ENCODE measurements at places on chromosomes 7 and 10.
A peak's percentile ranks its signal among the peaks of the same experiment; 100 is the strongest.

DNA sequence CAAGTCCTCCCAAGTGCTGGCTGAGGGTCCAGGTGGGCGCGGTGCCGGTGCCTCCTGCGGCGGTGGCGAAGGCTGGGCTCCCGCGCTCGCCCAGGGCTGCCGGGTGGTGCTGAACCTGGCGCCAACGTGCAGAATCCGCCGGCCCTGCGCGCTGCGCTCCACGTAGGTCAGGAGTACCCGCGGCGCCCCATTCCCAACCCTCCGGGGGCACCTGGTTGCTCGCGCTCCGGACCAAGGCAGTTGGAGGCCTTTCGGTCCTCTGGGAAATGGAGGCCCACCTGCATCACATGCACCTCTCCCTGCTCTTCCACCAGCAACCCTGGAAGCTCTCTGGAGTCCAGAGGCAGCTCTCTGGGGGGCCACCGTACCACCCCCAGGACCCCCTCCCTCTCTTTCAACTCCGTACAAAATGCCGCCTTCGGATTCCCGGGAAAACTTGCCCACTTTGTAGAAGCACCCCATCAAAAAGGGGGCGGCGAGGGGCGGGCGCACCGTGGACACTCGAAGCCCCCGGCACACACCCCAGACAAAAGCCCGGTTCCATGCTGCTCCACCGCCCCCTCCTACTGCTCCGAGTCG lies 745 bp downstream of the SLC16A9 start:
- no peak for DNase-seq

GRCh38 chr7:98465022-98465421 lies 64.1 kb upstream of the BAIAP2L1 start:
- no peak for DNase-seq

DNA sequence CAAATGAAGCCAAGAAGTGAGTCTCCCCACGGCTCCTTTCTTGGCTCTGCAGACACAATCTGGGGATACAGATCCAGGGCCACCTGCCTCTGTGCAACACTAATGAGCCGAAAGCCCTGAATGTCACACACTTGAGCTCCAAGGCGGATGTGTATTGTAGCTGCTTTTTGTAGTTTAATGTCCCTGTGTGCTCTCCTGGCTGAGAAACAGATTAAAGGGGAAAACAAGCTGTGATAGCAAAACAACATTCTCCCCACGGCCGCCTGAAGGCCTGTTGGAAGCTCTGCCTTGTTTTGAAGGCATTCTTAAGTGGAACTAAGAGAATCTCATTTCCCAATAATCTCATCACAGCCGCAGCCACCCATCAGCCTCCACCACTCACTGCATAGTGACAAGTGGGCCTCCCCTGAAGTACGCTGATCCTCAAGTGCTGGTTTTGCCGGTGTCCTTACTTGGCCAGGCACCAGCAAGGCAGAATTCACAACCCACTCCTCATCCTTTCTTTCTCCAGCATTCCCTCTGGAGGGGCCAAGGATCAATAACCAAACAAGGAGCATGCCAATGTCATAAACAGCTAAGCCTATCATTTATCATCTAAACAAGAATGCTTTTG lies 44.4 kb upstream of the AMPH start:
- DNase-seq, result no peak

DNA sequence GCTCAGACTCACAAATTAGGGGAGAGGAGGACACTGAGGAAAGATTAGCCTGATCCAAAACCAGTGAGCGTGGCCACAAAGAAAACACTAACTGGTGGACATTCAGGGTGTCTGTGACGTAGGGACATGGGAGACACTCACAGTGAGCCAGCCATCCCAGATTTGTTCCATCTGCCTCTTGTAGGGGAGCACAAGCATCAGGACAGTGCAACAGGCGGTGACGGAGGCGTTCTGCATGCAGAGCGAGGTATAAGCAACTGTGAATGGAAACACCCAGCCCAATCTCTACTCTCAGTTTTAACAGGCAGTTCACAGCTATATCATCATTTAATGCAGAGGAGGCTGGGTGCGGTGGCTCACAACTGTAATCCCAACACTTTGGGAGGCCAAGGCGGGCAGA lies 52.8 kb upstream of the TOMM7 start:
- DNase-seq, result no peak

- DNase-seq, result no peak
These were observed 29.5 kb downstream of the MDH2 start for GRCh38 chr7:76077435-76077834.

DNA sequence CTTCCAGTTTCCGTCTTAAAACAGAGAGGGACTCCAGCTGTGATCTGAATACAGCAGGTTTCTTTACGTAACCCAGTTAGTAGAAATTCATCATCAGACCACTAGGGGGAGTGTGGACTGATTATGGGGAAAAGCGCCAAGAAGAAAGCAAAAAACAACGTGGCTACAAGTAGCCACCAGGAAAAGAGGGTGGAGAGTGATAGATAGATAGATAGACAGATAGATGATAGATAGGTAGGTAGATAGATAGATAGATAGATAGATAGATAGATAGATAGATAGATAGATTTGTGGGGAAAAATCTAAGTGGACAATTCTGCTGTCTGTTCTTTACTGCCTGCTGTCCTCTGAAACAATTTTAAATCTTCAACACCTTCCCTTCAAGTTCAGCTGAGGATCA lies 12.7 kb upstream of the AKR1B10 start:
- peak; percentile 27 for DNase-seq

DNA sequence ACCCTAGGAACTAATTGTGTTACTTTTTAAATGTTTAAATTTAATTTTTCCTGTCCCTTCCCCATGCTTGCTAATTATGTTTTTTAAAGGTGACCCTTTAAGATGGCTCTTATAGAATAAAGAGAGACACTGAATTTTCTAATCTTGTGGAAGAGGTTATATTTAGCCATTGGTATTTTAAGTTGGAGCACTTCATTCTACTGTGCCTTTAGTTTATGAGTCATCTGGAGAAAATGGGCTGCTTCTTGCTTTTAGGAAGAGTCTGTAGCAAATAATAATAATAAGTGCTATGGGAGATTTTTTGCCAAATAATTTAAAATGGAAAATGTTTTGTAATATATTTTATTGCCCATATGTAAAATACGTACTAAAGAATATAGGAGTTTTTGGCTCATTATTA lies 139.7 kb downstream of the ADK start:
- DNase-seq, result no peak

GRCh38 chr7:151851782-151852181 lies 25.1 kb downstream of the PRKAG2 start:
- DNase-seq, result no peak

- no peak for DNase-seq
These were observed 89.5 kb upstream of the MKI67 start for GRCh38 chr10:128215733-128216132.

- no peak for DNase-seq
These were observed 41.4 kb downstream of the PRTFDC1 start for GRCh38 chr10:24911029-24911428.

- DNase-seq, result no peak
These were observed 35.7 kb downstream of the STEAP1B start for GRCh38 chr7:22464299-22464698.

GRCh38 chr7:115417662-115418061 lies 495.8 kb downstream of the MDFIC start:
- DNase-seq, result no peak

- no peak for DNase-seq
These were observed 10.8 kb upstream of the RNF216 start for GRCh38 chr7:5792268-5792667.

DNA sequence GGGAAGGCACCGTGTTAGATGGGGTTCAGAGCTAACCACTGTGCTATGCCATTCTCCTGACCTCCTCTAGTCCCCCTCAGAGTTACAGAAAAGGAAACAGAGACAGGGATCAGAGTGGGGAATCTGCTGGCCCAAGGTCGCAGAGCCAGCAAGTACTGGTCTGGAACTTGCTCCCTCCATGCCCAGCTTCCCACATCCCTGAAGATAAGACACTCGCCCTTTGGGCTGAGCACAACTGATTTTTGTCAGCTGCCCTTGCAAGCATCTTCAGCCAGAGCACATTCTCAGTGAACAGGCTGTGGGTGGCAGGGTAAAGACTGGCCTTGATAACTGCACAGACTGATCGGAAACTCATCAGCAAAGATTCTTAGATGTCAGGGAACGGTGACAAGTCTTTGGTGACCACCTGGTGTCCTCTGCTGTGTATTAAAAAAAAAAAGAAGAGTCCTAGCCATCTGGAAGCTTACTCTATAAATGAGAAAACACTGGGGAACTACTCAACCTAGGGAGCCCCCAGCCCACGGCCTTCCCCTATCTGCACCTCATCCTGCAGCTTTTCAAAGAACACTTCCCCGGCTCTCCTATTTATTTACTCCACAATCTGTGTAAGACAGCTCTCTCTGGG lies 1.3 kb upstream of the SORBS1 start:
- DNase-seq, result no peak

GRCh38 chr10:112202076-112202475 lies 18.5 kb upstream of the GPAM start:
- DNase-seq, result no peak

- DNase-seq, result peak; percentile 49
These were observed 83.1 kb downstream of the ZNF248 start for GRCh38 chr10:37774351-37774750.

GRCh38 chr7:24403557-24403956 lies 119.6 kb downstream of the NPY start:
- DNase-seq, result no peak

GRCh38 chr7:37311355-37311754 lies 137.3 kb downstream of the ELMO1 start:
- no peak for DNase-seq

GRCh38 chr7:50812841-50813475 lies 30.3 kb upstream of the GRB10 start:
- DNase-seq, result no peak

DNA sequence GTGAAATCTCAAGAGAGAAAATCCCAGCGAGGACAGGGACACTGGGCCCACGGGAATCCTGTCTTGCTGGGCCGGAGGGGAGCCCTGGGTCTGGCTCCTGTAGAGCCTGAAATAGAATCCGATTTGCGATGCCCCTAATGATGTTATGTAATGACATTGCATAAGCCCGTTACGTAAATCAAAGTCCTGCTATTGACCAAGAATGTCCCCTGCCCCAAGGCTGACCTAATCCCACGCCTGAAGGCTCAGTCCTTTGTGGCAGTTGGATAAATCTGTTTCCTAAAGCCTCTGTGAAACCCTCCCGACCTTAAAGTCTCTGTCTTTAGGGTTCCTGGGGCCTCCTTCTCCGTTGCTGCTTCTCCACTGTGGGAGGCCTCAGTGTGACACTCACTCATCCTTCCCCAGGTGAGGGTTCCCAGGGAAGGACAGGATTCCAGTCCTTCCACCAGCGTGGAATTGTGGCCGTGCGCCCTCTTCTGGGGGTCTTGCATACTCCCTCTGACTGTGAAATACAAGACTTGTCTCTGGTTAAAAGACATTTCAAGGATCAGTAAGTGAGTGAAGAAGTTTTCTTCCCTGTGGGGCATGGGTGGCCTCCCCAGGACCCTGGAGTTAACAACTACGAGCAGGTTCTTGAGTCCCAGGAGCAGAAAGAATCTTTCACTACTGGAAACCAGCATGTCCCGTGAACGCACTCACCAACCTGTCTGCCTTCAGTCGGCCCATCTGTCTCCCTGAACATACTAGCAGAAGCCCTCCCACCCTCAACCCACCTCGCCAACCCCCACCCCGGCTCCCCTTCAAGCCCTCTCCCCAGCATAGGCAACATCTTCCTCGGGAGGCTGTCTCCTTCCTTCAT lies 19.8 kb downstream of the ZNF467 start:
- DNase-seq, result no peak

DNA sequence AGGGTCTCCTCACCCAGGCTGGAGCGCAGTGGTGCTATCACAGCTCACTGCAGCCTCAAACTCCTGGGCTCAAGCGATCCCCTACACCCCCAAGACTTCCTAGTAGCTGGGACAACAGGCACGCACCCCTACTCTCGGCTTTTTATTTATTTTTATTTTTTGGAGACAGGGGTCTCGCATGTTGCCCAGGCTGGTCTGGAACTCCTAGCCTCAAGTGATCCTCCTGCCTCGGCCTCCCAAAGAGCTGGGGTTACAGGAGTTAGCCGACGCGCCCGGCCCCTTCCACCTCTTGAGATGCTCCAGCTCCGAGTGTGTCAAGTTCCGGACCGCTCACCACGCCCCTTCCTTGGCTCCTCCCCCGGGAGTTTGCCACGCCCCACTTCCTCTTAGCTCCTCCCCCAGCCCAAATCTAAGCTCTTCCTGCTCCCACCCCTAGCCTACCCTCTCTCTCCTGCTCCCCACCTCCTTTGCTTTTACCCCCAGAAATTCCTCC lies 6.3 kb downstream of the NAT16 start:
- no peak for DNase-seq

DNA sequence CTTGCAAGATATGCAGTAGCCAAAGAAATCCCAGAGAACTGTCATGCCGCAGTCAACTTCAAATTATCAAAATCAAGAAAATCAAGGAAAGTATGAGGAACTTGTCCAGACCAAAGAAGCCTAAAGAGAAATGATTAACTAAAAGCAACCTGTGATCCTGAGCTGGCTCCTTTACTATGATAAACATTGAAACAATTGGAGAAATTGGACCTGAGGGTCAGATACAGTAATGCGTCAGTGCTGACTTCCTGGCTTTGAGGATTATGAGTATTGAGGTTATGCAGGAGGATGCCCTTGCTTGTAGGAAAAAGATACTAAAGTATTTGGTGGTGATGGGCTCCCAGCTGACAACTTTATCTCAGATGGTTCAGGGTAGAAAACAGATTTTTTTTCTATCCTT lies 324.7 kb upstream of the AKR1E2 start:
- no peak for DNase-seq

- DNase-seq, result no peak
These were observed 47.1 kb upstream of the PDSS1 start for GRCh38 chr10:26650406-26650805.

- no peak for DNase-seq
These were observed 7.7 kb downstream of the LBX1 start for GRCh38 chr10:101221549-101221948.

GRCh38 chr10:30184397-30185033 lies 125.1 kb upstream of the JCAD start:
- DNase-seq, result no peak

GRCh38 chr10:88028654-88029053 lies 165.2 kb downstream of the PTEN start:
- peak; percentile 54 for DNase-seq

DNA sequence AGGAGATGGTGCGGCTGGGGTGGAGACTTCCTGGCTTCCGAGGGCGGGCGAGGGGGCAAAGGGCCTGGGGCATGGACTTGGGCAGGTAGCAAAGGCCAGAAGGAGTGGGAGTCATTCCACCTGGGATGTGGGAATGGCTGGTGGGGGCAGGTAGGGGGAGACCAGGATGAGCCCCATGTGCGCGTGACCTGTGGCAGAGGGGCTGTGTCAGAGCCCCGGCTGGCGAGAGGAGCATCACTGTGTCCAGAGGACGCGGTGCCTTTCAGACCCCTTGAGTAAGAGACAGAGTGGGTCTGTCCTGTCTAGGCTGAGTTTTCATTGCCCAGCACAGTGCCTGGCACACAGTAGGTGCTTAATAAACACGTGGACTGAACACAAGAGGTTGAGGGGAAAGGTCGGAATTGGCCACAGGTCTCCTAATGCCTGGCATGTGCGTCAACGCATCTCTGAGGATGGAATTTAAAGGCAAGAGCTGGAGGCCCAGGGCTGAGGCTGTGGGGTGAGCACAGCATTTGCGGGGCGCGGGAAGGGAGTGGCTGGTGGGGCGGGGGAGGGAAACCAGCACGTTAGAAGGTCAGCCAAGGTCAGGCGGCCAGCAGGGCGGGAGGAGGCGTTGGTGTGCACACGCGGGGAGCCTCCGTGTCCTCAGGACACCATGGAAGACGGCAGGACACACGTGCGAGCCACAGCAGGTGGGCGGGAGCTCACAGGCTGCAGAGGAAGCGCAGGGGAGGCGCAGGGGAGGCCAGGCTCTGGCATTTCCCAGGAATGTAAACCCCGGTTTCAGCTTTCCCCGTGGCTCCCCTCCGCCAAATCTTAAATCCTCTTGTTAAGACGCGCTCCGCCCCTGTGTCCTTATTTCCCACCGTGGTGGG lies 51.8 kb downstream of the CUX1 start:
- DNase-seq, result no peak

All from DND-41 (cell line).